ENCODE measurements at places on chromosomes 2 and 18.
A peak's percentile ranks its signal among the peaks of the same experiment; 100 is the strongest.

DNA sequence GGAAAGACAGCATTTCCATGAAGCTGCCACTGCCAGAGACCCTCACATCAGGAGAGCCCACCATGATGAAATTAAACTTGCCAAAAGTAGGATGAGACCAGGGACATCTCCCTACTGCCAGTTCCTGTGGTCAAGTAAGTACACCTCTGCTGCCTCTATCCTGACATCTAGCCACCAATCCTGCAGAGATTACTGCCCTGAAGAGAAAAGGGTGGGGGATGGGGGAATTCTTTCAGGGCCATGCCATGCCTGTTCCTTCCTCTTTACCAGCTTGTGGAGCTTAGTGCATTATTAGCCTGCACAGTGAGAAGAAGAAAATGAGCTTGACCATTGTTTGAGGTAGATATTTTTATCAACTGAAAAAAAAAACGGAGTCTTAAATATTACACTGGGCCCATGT lies 397.2 kb upstream of the CDH2 start:
- no peak for DNase-seq

DNA sequence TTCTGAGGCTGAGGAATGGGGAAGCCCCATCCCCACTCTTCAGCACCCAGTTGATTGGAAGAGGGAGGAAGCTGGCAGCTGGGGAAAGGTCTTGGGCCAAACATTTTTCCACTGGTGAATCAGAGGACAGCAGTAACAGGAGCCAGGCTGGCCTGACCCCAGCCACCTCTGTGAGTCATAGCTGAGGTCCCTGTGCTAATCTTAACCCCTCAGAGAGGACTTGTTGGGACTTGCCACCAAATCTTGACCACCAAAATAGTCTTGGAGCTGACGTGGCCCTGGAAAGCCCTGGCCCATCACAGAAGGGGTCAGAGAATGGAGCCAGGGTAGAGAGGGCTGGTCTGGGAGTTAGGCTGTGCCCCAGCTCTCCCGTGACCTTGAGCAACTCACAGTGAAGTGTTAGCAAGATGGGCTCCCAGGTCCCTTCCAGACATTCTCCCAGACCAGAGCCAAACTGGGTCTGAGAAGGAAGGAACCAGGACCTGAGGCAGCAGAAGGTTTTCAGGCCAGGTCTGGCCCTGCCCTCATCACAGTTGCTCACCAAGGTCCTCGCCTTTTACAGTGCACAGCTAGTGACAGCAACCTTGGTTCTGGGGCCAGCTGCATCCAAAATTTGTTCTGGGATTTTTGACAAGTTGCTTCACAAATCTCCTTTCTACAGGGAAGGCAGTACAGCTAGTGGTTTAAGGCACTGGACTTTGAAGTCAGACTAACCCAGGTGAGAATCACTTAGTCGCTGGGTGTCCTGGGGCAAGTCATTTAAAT lies 266.6 kb downstream of the CYP26B1 start:
- peak; percentile 42 for DNase-seq

DNA sequence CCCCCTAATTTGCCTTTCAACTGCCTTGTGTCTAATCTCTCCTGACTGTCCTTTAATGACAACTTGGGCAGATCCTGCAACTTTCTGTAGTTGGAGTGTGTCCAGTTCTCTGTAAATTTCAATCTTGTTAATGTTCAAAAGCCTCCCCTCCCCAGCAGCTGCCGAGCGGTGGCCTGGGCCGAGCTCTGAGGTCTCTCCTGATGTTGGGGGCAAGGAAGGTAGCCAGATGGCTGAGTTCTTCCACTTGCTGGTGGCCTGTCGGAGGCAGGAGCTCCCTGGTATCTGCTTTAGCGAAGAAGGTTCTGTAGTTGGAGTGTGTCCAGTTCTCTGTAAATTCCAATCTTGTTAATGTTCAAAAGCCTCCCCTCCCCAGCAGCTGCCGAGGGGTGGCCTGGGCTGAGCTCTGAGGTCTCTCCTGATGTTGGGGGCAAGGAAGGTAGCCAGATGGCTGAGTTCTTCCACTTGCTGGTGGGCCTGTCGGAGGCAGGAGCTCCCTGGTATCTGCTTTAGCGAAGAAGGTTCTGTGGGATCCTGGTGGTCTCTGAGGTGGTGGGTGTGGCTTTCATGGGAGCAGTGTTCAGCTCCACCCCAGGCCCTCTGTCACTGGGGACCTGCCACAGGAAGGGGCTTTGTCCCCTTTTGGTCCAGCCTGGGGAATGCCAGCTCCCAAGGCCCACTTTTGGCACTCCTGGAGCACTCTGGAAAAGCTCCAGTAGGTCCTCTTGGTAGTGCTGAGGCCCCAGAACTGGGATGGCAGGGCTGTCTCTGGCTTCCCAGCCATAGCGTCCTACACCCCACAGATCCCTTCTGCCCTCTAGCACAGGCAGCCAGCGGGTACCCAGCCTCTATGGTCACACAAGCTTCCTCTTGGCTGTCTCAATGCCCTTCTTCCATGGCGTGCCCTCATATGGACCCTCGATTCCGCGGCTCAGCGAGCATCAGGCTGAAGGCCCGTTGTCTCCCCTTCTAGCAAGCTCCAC lies 211.9 kb downstream of the ALPK2 start:
- peak; percentile 62 for DNase-seq

- DNase-seq = peak; percentile 92
These were observed 5.2 kb upstream of the CHCHD5 start for GRCh38 chr2:112579241-112579640.

DNA sequence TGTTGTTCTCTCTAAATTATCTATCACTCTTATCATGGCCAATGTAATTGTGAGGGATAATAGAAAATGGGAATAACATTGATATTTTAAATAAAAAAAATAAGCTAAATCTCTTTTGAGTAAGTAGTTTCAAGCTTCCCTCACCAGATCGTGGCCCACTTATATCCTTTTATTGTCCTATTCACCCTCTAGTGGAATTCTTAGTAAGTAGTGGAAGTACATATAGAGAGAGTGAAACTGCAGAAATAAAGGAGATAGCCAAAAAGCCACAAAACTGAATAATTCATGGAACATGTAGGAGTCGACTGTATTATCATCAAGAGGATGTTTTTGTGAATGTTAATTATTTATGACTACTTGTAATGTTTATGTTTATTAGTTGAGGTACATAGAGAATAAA lies 66.1 kb upstream of the DTNA start:
- peak; percentile 28 for DNase-seq

DNA sequence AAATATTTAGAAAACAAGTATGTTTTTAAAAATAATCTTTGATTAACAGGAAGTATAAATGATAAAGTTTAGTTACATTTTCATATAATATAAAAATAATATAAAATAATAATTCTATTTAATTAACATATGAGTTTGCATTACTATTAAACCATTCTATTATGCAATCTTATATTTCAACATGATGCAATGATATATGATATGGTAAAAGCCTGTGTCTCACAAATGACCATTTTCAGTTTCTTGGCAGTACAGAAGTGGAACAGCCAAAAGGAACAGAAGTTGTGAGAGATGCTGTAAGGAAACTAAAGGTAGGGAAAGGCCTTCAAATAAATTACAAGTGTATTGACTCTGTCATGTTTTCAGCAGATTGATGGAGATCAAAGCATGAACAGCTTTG lies 230.8 kb downstream of the GULP1 start:
- no peak for DNase-seq

DNA sequence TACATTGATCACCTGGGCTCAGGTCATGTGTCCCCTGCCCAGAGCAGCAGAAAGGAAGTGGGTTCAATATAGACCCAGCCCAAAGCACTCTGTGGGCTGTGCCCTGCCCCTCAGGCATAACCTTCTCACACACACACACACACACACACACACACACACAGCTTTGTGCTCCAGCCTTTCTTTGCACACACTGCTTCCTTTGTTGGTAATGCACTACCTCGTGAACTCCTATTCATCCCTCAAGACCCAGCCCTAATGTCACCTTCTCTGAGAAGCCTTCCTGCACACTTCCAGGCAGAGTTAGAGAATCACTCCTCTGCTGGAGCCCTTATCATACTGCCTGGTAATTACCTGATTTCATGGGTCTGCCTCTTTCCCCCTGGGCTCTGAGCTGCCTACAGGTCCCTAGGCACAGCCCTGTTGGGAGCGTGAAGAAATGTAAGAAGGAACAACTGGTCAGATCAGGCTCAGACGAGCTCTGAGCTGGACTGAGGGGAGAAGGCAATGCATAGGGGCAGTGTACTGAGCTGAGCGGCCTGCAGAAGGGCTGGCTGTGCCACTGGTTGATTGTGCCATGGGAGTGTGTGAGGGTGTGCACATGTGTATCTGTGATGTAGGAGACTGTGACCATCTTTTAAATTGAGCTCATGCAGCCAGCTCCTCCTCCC lies 210.3 kb downstream of the GLI2 start:
- DNase-seq = no peak

DNA sequence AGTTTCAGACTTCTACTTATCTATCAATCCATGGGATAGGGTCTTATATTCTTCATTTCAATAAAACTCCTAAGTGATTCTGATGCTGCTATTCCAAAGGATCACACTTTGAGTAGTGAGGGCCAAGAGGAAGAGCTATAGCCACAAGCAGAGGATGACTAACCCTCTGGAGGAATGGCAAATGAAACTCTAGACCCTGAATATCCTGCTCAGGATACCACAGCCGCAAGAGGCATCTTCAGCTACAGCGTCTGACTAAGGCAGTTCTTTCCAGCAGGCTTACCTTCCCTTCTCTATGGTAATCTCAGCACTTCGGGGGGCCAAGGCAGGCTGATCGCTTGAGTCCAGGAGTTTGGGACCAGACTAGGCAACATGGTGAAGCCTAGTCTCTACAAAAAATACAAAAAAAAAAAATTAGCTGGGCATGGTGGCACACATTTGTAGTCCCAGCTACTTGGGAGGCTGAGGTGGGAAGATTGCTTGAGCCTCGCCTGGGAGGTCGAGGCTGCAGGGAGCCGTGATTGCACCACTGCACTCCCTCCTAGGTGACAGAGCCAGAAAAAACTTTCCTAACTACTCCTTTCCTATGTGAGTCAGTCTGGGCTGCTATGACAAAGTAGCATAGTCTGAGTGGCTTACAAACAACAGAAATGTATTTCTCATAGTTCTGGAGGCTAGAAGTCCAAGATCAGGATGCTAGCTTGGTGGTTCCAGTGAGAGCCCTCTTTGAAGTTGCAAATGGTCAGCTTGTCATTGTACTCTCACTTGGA lies 371.9 kb downstream of the IRS1 start:
- peak; percentile 98 for DNase-seq

- DNase-seq = no peak
These were observed 25.8 kb upstream of the DTNB start for GRCh38 chr2:25699216-25699615.

- no peak for DNase-seq
These were observed 136.9 kb downstream of the GAREM1 start for GRCh38 chr18:32333781-32334180.

- DNase-seq = peak; percentile 37
These were observed 26.1 kb downstream of the MPHOSPH10 start for GRCh38 chr2:71156573-71156972.

DNA sequence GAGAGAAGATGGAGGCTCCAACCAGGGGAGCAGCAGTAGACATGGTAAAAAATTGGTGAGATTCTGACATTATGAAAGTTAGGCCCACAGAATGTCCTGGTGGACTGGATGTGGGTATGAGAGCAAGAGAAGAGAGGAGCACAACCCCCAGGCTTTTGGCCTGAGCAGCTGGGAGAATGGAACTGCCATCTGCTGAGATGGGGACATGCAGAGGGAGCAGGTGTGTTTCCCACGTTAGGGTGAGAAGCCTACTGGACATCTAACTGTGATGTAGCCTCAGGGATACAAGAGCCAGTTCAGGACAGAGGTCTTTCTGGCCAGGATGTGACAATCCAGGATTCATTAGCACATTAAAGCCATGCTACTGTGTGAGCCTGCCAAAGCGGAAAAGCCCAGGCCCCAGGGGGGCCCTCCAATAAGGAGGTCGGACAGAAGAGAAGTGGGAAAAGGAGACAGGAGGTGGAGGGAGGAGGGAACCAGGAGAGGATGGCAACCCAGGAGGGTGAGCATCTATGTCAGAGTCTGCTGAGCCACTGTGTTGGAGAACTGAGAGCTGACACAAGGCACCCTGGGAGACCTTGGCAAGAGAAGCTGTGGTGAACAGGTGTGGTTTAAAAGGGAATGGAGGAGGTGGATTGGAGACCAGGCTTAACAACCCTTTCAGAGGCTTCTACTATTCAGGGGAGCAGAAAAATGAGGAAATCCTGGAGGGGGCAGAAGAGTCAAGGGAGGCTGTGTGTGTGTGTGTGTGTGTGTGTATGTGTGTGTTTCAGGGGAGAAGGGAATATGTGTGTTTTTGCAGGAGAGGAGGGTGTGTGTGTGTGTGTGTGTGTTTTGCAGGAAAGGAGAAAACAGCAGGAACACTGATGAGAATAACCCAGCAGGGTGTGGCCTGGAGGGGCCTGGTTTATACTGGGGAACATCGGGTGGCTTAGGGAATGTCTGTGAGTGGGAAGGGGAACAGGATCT lies 10.5 kb downstream of the CYB5A start:
- DNase-seq = no peak

DNA sequence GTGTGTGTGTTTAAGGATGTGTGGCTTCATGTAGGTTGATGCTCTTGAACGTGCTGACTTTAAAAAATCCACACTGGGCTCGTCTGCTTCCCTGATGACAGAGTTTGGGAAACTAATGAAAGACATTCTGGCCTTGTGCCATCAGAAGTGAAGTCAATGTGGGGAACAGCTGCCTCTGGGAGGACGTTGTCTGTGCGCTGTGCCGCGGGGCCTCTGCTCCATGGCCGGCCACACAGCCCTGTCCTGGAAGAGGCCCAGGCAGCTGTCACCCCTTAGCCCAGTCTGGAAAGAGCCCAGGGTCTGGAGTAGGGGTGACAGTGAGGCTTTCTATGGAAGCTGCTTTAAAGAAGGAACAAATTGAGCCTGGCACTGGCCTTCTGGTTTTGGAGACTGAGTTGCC lies 155.8 kb downstream of the SH3RF3 start:
- DNase-seq = peak; percentile 64

DNA sequence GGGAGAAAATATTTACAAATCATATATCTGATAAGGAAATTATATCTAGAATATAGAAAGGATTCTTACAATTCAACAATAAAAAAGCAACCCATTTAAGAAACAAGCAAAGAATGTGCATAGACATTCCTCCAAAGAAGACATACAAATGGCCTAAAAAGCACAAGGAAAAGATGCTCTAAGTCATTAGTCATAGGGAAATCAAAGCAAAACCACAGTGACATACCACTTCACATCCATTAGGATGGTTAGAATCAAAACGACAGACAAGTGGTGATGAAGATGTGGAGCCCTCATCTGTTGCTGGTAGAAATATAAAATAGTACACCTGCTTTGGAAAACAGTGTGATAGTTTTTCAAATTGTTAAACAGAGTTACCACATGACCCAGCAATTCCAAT lies 48.2 kb downstream of the MAPRE2 start:
- peak; percentile 75 for DNase-seq

GRCh38 chr2:61926531-61927477 lies 21.3 kb downstream of the COMMD1 start:
- DNase-seq = no peak
